HAP-1 (cell line): ENCODE measurements at places on chromosomes 11 and 22.

DNA sequence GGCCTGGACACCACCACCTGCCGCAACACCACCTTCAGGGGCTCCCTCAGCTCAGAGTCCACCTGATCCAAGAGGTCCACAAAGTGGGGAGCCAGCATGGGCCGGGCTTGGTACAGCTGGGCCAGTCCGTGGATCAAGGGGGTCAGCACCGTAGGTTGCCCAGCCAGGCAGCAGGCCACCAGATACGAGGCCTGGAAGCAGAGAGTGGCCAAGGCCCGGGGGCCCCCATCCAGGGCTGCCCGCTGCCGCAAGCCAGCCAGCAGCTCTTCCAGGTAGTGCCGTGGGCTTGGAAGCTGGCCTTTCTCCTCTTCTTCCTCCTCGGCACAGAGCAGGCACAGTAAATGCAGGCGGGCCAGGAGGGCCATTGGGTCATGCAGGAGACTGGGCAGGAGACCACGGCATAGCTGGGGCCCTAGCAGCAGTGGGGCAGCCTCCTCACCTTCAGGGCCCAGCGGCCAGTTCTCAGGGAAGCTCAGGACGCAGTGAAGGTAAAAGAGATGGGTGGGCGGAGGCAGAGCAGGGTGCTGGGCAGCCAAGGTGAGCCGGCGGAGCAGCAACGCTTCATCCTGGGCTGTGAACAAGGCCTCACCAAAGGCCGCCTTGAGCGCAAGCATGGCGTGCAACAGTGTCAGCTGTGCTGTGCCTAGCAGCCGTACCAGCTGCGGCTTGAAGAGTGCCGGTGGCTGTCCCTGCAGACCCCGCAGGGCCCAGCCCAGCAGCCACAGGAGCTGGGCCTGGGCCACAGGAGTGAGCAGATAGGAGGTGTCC lies 1.7 kb downstream of the AP5B1 start:
- DNase-seq: no peak

GRCh38 chr22:46050451-46050845 lies 73.5 kb upstream of the WNT7B start:
- DNase-seq: no peak

DNA sequence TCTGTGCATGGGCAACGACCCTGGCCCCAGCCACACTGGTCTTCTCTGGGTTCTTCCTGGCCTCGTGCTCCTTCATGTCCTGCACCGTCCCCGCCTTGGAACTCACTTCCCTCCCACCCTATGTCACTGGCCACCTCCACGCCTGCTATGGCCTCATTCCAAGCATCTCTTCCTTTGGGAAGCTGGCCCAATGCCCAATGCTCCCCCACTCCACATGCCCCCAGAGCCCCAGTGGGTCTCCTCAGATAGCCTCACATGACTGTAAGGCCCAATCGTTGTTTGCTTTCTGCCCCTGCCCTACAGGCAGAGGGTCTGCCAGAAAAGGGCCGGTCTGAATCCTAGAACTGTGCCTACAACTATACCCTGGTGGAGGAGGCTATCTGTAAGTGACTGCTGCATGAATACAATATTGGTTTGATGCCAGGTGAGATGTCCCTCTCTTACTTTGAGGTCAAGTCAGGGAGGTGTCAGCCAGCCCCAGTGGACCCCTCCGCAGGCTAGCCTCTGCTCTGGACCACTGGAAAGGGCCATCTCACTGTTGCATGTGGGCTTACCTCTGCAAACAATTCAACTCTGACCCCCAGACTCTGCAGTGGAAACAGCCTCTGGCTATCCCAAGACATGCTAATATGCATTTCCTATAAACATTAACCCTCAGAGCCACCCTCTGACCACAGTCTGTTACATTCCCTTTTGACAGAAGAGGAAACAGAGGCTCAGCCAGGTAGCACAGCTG lies 2.1 kb upstream of the GNAZ start:
- DNase-seq: peak; percentile 4

DNA sequence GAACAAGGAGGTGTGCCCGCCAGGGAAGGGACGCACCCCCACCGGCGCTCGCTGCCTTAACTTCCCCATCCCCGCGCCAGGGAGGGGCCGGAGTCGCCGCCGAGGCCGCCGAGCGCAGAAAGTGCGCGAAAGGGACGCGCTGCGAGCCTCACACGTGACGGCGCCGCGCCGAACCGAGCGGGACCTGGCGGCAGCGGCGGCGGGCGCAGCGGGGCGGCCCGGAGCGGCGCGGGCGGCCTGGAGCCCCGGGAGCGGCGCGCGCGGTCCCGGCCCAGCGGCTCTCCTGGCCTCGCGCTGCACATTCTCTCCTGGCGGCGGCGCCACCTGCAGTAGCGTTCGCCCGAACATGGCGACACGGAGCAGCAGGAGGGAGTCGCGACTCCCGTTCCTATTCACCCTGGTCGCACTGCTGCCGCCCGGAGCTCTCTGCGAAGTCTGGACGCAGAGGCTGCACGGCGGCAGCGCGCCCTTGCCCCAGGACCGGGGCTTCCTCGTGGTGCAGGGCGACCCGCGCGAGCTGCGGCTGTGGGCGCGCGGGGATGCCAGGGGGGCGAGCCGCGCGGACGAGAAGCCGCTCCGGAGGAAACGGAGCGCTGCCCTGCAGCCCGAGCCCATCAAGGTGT lies at the start of gene SORL1:
Gene SORL1 (plus strand): TSS at position 329 of the 623 bp plus-strand sequence. CDS start 18 bp downstream, at position 347.
- DNase-seq: peak; percentile 86

GRCh38 chr11:118672846-118673245 lies 6.6 kb downstream of the TREH start:
- no peak for DNase-seq
